B cell (primary cell): ENCODE measurements at places on chromosomes 1 and 21.

DNA sequence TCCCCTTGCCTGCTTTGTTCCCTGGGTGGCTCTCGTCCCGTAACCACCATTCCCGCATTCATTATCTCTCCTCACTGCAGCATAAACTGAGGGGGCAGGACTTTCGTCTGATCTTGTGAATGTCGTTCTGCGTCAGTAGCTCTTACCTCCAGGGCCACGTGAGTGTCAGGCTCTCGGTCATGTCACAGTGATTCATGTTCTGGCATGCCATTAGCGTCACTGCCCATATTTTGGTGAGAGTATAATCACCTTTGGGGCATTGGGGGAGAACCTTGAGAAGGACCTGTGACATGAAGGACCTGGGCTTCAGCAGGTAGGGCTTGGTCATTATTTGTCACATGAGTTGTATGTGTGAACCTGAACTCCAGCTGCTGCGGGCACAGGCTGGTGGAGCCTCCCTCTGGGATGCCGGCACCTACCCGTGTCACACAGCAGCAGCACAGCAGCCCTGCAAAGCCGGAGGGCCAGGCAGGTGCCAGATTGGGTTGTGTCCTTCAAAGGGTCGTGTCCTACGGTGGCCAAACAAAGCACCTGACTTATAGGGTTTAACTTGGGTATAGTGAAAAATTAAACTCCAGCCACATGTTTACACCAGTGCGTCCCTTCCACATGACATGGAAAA is 68.5 kb downstream of the BACE2 start:
- H3K27ac ChIP-seq = no peak overlapping the region
- peaks cover 35% of the 10 kb centered on the region for H3K36me3 ChIP-seq
- peaks cover 31% of the 10 kb centered on the region for H3K4me1 ChIP-seq
- no peaks in the 10 kb centered on the region for H3K27me3 ChIP-seq
- H3K4me3 ChIP-seq = no peak overlapping the region

GRCh38 chr1:101898137-101898536 is 98.6 kb downstream of the OLFM3 start:
- no peaks in the 10 kb centered on the region for H3K27me3 ChIP-seq
- no peaks in the 10 kb centered on the region for H3K36me3 ChIP-seq
- no peak overlapping the region for H3K27ac ChIP-seq
- no peak overlapping the region for H3K4me3 ChIP-seq
- no peaks in the 10 kb centered on the region for H3K4me1 ChIP-seq

DNA sequence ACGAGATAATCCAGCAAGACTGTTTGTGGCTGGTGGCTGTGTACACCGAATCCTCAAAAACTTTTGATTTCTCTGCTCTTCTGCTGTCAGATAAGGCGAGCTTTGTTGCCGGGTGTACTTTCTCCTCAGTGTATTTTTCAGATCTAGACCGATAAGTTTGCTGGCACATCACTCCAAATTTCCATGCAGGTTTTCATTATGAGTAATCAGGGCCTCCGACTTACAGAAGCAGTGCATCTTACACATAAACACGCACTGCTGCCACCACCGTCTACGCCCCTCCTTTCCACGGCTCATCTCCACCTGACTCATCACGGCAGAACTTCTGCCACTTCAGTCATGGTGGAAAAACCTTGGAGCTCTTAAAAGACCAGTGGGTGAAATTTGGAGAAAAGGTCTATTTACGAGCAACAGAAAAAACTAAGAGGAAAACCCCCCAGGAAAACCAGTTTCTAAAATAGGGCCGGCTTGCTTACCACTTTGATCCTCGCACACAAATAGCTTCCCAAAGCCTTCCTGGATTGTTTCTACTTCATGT is 7.7 kb downstream of the ZBTB21 start:
- no peak overlapping the region for H3K27ac ChIP-seq
- H3K4me1 ChIP-seq = no peaks in the 10 kb centered on the region
- H3K27me3 ChIP-seq = no peaks in the 10 kb centered on the region
- DNase-seq = no peak

DNA sequence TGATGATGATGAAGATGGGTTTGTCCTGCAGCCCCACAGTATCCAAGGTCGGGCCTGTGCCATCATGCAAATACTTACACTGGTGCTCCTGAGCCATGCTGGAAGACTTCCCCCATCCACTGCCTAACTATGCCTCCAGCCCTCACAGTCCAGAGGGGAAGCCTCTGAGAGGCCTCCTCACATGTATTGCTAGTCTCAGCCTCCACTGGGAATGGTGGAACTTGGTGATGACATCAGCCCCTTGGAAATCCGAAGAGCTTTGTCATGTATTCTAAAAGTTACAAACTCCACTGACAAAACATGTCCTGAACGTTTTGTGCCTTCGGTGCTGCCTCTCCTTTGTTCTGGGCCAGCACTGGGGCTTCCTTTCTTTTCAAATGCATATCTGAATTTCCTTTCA is 61.1 kb upstream of the DMRTB1 start:
- DNase-seq = no peak
- no peak overlapping the region for H3K27ac ChIP-seq
- no peaks in the 10 kb centered on the region for H3K36me3 ChIP-seq
- no peaks in the 10 kb centered on the region for H3K4me1 ChIP-seq
- peaks cover 5% of the 10 kb centered on the region for H3K27me3 ChIP-seq

DNA sequence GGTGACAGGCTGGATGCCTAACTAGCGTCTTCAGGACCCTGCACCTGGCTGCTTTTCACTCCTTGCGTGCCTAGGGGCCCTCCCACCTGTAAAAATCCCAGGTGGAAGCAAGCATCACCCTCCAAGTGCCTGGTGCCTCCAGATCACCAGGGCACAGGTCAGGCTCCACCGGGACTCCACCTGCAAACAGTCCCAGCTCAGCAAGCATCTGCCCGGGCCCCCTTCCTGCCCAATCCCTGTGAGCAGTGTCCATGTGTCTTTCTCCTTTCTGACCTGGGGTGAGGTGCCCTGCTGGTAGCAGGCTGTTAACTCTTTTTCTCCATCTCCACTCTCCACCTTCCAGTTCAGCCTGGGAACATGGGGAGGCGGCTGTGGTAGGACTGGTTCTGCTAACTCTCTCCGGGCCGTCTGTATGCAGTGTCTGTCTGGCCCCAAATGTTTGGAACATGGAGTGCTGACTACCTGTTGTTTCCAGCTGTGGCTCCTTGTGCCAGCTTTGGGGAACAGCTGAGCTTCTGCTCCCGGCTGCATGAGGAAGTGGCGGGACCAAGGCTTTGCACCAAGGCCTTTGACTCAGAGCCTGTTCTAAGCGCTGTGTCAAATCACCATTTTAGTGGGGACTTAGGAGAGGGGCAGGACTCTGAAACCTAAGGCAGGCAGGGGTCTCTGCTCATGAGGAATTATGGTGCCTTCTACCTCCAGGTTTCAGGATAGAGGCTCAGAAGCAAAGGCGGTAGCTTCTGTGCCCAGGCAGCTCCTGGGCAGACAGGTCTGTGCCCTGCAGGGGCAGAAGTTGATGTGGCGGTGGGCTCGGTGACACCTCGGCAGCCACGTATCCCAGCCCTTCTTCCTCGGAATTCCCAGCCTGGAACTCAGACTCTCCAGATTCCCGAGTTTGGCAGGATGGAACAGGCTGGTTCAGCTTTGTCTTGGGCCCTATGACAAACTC is 5.5 kb downstream of the GPR137B start:
- H3K36me3 ChIP-seq = peaks cover 2% of the 10 kb centered on the region
- DNase-seq = no peak
- H3K4me3 ChIP-seq = no peak overlapping the region
- no peak overlapping the region for H3K27ac ChIP-seq
- peaks cover 10% of the 10 kb centered on the region for H3K4me1 ChIP-seq

DNA sequence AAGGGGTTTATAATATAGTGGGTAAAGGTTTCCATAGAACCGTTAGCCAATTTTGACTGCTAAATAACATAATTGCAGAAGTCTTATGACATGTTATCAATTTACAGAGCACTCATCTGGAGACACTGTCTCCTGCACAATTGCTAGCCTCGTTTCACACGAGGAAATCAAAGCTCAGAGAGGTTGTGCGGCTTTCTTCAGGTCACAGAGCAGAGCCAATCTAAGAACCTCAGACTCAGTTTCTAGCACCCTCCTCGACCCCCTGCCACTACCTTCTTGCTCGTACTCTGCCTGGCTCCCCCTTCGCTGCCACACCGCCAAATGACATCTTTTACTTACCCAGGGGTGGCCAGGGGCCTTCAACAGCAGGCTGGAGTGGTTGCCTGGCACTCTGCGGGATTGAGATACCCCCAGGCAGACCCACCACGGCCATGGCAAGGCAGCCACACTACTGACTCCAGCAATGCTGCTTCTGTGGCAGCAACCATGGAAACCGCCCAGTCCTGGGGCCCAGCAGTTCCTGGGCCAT is 16.0 kb upstream of the CASZ1 start:
- no peak for DNase-seq
- H3K4me1 ChIP-seq = no peaks in the 10 kb centered on the region

GRCh38 chr1:155173478-155174323 is at the start of gene TRIM46:
TRIM46 (plus strand) TSS chr1:155173849; CDS start chr1:155173967, 118 bp downstream.
- DNase-seq = no peak
- peaks cover 20% of the 10 kb centered on the region for H3K36me3 ChIP-seq
- H3K4me1 ChIP-seq = peaks cover 24% of the 10 kb centered on the region
- no peaks in the 10 kb centered on the region for H3K27me3 ChIP-seq
- peak within 1 kb of the TSS; percentile 89 for H3K27ac ChIP-seq

- no peak for DNase-seq
- H3K36me3 ChIP-seq = no peaks in the 10 kb centered on the region
- H3K27me3 ChIP-seq = no peaks in the 10 kb centered on the region
- no peaks in the 10 kb centered on the region for H3K4me1 ChIP-seq
- H3K27ac ChIP-seq = no peak overlapping the region
These were observed 325.0 kb upstream of the ESRRG start for GRCh38 chr1:217048104-217048707.

DNA sequence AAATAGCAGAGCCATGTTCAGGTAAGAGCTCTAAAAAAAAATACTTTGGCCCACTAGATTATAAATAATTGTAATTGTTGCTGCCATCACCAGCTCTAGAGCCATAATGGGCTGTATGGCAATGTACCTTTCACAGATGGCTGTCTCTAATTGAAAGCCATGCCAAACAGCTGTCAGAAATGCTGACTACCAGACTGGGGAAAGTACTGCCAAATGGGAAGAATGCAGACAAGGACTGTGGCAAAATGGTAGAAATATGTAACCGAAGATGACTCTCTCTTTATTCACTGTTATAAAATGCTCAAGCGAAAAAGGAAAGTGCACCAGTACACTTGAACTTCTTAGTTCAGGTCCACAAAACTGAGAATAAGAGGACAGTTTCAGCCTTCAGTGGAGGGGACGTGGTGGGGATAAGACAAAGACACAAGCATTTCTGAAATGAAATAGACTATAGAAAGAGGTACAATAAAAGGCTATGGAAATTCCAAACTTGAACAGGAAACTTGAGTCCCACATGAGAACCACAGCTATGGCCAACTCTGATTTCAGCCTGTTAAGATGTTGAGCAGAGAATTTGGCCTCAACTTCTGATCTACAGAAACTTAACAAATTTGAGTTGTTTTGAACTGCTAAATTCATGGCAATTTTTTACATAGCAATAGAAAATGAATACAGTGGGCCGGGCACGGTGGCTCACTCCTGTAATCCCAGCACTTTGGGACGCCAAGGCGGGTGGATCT is 46.5 kb upstream of the LPGAT1 start:
- DNase-seq = no peak
- H3K4me1 ChIP-seq = no peaks in the 10 kb centered on the region
- H3K36me3 ChIP-seq = no peaks in the 10 kb centered on the region
- H3K27ac ChIP-seq = no peak overlapping the region

DNA sequence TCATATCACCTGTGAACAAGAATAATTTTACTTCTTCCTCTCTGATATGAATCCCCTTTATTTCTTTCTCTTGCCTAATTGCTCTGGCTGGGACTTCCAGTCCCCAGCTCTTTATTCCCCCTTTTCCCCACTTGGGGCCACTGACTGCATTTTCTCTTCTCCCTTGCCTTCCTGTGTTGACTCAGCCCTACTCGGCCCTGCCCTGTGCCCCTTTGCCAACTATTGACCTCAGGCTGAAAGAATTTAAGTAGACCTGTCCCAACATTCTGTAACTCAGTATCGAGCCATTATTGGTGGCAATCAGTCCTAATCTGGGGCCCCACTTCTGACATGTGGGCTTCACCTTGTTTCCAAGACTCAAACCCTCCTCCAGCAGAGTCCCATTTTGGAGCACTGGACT is 60.6 kb upstream of the STUM start:
- no peak for DNase-seq
- H3K4me1 ChIP-seq = peaks cover 8% of the 10 kb centered on the region
- no peak overlapping the region for H3K27ac ChIP-seq

- no peak for DNase-seq
- no peak overlapping the region for H3K27ac ChIP-seq
- H3K4me1 ChIP-seq = peaks cover 17% of the 10 kb centered on the region
- H3K27me3 ChIP-seq = no peaks in the 10 kb centered on the region
- no peaks in the 10 kb centered on the region for H3K36me3 ChIP-seq
- H3K4me3 ChIP-seq = no peak overlapping the region
These were observed 124.6 kb upstream of the IVNS1ABP start for GRCh38 chr1:185441605-185442004.

DNA sequence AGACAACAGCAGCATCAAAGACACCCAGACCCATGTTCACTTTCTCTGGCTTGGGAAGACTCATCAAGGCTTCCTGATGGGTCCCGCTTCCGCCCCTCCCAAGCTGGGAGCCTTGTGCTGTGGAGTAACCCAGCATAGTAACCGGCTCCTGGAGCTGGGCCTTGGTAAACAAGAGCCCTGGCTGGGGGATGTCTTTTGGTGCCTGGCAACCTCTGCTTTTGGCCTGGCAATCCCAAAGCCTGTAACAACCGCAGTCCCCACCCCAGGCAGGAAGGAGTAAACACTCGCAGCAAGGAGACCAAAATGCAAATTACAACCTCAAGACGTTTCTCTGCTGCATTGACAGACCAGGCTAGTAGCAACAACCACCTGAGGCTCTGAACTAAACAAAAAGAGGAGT is 16.9 kb upstream of the THRAP3 start:
- H3K36me3 ChIP-seq = no peaks in the 10 kb centered on the region
- H3K27me3 ChIP-seq = no peaks in the 10 kb centered on the region
- H3K4me3 ChIP-seq = no peak overlapping the region
- DNase-seq = no peak
- no peaks in the 10 kb centered on the region for H3K4me1 ChIP-seq
- no peak overlapping the region for H3K27ac ChIP-seq

GRCh38 chr1:89739013-89739843 is 81.6 kb upstream of the LRRC8D start:
- H3K4me3 ChIP-seq = no peak overlapping the region
- no peaks in the 10 kb centered on the region for H3K4me1 ChIP-seq
- no peaks in the 10 kb centered on the region for H3K36me3 ChIP-seq
- no peak for DNase-seq
- no peaks in the 10 kb centered on the region for H3K27me3 ChIP-seq

DNA sequence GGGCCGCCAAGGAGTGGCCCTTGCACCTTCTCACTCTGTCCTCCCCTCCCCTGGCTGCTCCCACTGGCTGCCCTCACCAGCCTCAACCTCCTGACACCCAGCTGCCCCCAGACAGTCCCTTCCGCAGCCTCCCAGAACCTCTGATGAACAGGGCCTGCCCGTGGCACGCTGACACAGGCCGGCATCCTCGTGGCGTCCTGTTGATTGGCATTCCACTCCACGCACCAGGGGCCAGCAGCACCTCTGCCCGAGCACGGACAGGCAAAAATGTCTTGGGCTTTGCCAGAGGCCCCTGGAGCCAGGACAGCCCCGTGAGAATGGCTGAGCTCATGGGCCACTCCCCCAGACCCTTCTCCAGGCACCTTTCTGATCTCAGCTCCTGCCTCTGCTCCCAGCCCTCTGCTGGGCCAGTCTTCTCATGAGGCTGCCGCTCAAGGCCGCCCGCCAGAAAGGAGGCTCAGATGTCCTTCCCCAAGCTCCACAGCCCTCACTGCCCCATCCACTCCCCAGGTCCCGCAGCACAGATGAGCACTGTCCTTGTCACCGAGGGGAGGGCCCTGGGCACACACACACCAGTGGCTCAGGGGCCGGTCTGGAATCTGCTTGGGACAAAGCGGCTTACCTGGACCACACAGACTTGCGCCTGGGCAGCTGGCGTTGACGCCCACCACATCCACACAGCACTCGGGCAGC is 15.8 kb upstream of the RNF223 start:
- H3K4me1 ChIP-seq = no peaks in the 10 kb centered on the region
- no peak overlapping the region for H3K27ac ChIP-seq
- H3K4me3 ChIP-seq = no peak overlapping the region
- H3K27me3 ChIP-seq = no peaks in the 10 kb centered on the region
